ENCODE measurements at places on chromosomes 6 and 20.
A peak's percentile ranks its signal among the peaks of the same experiment; 100 is the strongest.

- H3K27me3 ChIP-seq = peaks cover 6% of the 10 kb centered on the region
- no peak overlapping the region for H3K4me3 ChIP-seq
- H3K4me1 ChIP-seq = peaks cover 5% of the 10 kb centered on the region
- no peak for DNase-seq
- no peak overlapping the region for H3K27ac ChIP-seq
- H3K36me3 ChIP-seq = no peaks in the 10 kb centered on the region
These were observed 22.1 kb upstream of the KCNK5 start for GRCh38 chr6:39251406-39251805.

DNA sequence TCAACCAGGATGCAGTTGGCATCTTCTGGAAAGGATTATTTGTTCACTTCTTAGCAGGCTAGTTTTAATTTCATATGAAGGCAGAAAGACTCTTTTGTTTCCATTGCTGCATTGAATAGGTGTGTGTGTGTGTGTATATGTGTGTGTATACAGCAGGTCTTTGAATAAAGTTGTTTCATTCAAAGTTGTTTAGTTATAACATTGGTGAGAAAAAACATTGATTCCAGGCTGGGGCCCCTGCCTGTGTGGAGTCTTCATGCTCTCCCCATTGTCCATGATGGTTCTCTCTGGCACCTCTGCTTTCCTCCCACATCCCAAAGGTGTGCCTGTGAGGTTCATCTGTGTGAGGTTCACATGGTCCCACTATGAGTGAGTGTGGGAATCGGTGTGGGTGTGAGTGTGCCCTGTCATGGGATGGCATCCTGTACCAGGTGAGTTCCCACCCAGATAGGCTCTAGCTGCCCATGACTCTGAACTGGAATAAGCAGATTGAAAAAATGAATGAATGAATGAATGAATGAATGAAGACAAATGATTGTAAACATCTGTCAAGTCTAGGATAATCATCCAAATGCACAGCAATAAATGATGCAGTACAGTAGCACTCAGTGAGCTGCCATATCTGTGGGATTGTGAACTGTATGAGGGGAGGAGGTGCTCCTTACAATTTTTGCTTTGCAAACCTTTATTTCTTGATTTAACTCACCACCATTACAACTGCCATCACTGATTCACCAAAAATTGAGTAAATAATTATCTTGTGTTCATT lies 156.0 kb downstream of the ADGRG6 start:
- H3K27me3 ChIP-seq = peaks cover 6% of the 10 kb centered on the region
- peaks cover 2% of the 10 kb centered on the region for H3K36me3 ChIP-seq
- no peak overlapping the region for H3K4me3 ChIP-seq
- H3K4me1 ChIP-seq = no peaks in the 10 kb centered on the region
- no peak for DNase-seq
- H3K27ac ChIP-seq = no peak overlapping the region

DNA sequence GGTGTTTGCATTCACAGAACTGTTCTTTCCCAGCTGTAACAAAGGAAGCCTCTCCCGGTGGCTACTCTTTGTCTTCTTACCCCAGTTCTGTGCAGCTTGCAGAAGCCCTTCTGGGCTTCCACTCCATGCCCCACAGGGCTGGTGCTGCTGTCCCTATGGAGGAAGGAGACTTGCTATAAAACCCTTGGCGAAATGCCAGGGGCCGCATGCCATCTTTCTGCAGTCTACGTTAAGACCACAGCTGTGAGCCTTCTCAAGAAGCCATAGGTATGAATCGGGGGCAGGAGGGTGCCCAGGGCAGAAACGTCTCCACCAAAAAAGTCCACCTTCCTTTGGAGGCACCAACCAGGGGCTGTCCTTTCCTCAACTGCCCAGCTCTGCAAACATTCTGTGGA lies 60.7 kb downstream of the PRND start:
- H3K4me3 ChIP-seq = no peak overlapping the region
- no peak for DNase-seq
- peaks cover 18% of the 10 kb centered on the region for H3K36me3 ChIP-seq
- H3K27me3 ChIP-seq = no peaks in the 10 kb centered on the region

- DNase-seq = no peak
- peaks cover 1% of the 10 kb centered on the region for H3K27me3 ChIP-seq
- H3K4me1 ChIP-seq = no peaks in the 10 kb centered on the region
- H3K4me3 ChIP-seq = no peak overlapping the region
- no peaks in the 10 kb centered on the region for H3K36me3 ChIP-seq
- no peak overlapping the region for H3K27ac ChIP-seq
These were observed 68.3 kb downstream of the FHL5 start for GRCh38 chr6:96631248-96631647.

DNA sequence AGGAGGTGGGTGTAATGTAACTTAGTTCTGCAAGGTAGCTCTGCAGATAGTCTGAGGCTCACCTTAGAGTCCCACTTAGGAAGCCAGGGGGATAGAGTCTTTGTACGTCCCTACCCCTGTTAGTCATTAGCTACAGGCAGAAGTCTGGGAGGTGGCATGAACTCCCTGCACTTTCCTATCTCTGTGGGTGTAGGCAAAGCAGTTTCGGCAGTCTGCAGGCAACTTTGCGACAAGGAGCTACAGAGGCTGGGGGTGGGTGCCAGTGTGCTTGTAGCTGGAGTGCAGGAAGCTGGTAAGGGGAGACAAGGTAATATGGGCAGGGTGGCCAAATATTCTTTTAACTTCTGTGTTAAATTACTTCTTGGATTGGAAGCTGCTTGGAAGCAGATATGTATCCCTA lies 45.7 kb downstream of the NKAIN2 start:
- H3K4me3 ChIP-seq = no peak overlapping the region
- no peaks in the 10 kb centered on the region for H3K4me1 ChIP-seq
- H3K27me3 ChIP-seq = no peaks in the 10 kb centered on the region
- no peak for DNase-seq

DNA sequence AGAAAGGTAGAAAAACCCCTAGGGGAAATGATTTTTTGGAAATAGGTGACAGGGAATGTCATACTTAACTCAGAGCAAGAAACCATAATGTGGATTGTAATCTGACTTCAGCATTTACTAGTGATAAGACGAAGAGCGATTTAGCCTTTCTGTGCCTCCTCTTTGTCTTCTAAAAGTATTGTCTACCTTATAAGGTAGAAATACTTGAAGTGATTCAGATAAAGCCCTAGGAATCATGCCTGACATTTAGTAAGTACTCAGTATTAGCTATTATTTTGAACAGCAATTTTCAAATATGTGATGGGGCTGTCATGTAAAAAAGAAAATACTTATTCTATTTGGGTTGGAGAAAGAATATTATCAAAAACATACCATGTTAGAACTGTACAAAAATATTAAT lies 525.9 kb upstream of the EYS start:
- H3K4me3 ChIP-seq = no peak overlapping the region
- H3K4me1 ChIP-seq = no peaks in the 10 kb centered on the region
- no peaks in the 10 kb centered on the region for H3K36me3 ChIP-seq
- H3K27ac ChIP-seq = no peak overlapping the region
- no peak for DNase-seq

- no peak overlapping the region for H3K4me3 ChIP-seq
- H3K27ac ChIP-seq = peak overlapping the region; percentile 3
- peaks cover 32% of the 10 kb centered on the region for H3K4me1 ChIP-seq
- no peaks in the 10 kb centered on the region for H3K27me3 ChIP-seq
- DNase-seq = no peak
These were observed 24.3 kb downstream of the ARHGAP18 start for GRCh38 chr6:129685662-129686031.

DNA sequence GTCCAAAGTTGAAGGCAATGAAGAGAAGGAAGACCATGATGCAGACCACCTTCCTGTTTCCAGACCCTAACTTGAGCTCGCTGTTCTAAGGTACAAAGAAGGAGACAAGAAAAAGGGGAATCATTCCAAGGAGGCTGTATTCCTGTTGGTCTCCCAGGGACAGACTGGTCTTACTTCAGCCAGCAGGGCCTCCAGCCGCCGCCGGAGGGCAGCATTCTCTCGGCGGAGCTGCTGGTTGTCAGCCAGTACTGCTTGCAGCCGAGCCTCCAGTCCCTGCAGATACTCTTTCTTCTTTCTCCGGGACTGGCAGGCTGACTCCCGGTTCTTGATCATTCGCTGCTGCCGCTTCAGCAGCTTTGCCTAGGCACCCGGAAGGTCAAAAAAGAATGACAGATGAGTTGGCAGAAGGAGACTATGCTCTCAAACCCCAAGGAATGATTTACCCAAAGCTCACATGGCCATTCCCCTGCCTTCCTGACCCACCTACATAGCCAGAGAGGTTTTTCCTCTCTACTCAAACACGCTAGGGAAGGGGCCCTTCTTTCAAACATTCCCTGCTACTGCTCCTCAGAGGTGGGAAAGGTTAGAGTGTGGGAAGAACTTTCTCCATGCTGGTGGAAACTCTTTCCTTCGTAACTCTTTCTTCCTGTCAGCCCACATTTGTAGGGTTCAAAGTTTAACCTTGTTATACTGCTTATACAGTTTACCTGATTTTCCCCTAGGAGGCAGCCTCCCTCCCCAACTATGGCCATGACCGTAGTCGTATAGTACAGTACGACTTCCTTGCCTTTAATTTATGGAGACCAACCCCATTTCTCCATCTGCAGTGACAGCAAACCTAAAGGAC lies 9.0 kb downstream of the ATF6B start:
- H3K27me3 ChIP-seq = no peaks in the 10 kb centered on the region
- H3K36me3 ChIP-seq = peaks cover 40% of the 10 kb centered on the region
- peak overlapping the region; percentile 36 for H3K27ac ChIP-seq
- H3K4me1 ChIP-seq = peaks cover 15% of the 10 kb centered on the region

DNA sequence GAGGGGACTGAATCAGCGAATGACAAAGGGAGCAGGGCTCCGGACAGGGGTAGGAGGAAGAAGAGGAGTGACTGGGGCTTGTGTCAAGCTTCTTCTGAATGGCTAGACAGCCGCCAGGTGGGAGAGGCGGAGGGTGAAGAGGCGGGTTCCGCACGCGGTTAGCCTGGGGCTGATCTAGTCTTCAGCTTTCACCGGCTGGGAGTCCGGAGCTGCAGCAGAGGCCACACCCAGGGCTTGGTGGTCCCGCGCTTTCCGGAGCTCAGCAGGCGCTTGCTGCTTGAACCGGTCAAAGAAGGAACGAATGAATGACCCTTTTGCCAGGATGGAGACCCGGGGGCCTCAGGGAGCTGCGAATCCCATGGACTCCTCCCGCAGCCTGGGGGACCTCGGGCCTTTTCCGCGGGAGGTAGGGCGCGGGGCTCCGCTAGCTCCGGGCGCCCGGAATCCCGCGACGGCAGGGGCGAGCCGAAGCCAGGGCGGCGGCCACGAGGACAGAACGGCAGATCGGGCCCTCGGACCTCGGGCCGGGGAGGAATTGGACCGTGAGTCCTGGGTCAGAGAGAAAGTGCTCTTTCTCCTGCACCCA lies at the start of gene C6orf141:
TSS of gene C6orf141 (plus strand) at position 177 of the 586 bp plus-strand sequence. CDS start at position 302, 125 bp downstream.
- H3K27me3 ChIP-seq = peaks cover 11% of the 10 kb centered on the region
- peaks cover 16% of the 10 kb centered on the region for H3K4me1 ChIP-seq
- peak within 1 kb of the TSS; percentile 72 for H3K4me3 ChIP-seq
- no peak for DNase-seq
- H3K27ac ChIP-seq = no peak within 1 kb of the TSS

Data from memory B cell (primary cell).